ENCODE measurements at places on chromosomes 1 and 21.

- DNase-seq = no peak
These were observed 26.3 kb downstream of the DNASE2B start for GRCh38 chr1:84424513-84425149.

GRCh38 chr21:29800056-29800455 is 139.7 kb downstream of the GRIK1 start:
- no peak for DNase-seq

- DNase-seq = no peak
These were observed 868 bp downstream of the C1orf21 start for GRCh38 chr1:184387476-184388318.

GRCh38 chr1:224534731-224535130 is 81.4 kb upstream of the CNIH3 start:
- DNase-seq = no peak

DNA sequence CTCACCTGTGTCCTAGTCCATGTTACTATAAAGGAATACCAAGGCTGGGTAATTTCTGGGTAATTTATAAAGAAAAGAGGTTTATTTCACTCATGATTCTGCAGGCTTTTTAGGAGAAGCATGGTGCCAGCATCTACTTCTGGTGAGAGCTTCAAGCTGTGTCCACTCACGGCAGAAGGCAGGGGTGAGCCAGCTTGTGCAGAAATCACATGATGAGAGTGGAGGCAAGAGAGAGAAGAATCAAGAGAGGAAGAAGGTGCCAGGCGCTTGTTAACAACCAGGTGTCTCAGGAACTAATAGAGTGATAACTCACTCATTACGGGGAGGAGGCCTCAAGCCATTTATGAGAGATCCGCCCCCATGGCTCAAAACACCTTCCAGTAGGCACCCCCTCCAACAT is 67.5 kb upstream of the CD34 start:
- no peak for DNase-seq

DNA sequence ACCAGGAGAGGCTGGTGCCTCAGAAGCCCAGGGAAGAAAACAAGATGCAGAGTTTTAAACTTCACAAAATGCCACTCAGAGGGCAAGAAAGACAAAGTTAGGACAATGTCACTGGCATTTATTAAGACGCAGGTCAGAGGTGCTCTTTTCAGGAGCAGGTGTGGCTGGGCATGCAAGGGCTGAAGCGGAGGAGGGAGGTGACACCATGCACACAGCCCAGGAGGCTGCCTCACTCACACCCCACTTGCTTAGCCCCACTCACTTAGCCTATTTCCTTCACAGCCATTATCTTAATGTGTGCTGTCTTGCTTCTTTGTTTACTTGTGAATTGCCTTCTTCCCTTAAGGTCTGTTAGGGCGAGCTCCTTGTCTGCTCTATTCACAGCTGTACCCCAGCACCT is 17.2 kb downstream of the HIVEP3 start:
- no peak for DNase-seq

DNA sequence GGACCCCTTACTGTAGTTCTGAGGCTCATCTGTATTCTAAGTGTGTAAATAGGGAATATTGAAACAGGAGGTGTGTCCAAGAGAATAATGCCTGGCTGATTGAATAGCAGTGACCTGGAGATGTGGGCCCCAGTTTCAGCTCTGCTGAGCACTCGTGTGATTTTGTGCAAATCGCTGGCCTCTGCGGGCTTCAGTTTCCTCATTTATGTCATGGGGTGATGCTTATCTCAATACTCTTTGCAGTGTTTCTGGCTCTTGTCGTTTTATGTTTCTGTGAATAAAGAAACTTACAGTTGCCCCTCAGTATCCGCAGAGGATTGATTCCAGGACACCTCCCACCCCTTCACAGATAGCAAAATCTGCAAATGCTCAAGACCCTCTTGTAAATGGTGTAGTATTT is 5.0 kb downstream of the COG2 start:
- DNase-seq = no peak

DNA sequence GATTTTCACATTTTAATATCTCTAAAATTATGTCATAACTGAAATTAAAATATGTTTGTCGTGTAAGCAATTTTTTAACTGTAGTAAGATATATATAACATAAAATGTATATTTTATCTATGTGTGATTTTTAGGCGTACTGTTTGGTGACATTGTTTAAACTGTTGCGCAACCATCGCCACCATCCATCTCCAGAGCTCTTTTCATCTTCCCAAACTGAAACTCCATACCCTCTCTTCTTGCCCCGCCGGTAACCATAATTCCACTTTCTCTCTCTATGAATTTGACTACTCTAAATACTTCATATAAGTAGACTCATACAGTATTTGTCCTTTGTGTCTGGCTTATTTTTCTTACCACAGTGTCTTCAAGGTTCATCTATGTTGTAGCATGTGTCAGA is 66.4 kb downstream of the DDX20 start:
- DNase-seq = no peak

- no peak for DNase-seq
These were observed 123.3 kb upstream of the USP24 start for GRCh38 chr1:55338448-55338820.

- DNase-seq = no peak
These were observed 11.3 kb downstream of the NCSTN start for GRCh38 chr1:160354388-160354985.

DNA sequence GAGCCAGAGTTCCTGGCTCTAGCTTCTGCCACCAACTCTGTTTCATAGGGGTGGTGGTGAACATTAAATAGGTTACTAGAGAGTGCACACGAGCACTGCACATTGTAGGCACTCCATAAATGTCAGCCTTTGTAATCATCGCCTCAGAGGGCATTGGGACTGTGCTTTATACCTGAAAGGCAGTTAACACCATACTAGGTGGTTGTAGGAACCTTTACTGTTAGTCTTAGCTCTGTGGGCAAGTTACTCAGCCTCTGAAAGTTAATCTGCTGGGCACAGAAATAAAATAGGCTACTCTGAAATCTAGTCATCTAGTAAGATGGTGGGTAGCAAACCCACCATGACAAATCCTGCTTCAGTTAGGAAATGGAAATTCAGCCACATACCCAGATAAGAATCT is 37.6 kb downstream of the ARID1A start:
- no peak for DNase-seq

GRCh38 chr1:35629051-35629450 is 12.3 kb downstream of the PSMB2 start:
- DNase-seq = no peak

All from GM19239 (cell line).